ENCODE measurements at places on chromosomes 12 and 14.

DNA sequence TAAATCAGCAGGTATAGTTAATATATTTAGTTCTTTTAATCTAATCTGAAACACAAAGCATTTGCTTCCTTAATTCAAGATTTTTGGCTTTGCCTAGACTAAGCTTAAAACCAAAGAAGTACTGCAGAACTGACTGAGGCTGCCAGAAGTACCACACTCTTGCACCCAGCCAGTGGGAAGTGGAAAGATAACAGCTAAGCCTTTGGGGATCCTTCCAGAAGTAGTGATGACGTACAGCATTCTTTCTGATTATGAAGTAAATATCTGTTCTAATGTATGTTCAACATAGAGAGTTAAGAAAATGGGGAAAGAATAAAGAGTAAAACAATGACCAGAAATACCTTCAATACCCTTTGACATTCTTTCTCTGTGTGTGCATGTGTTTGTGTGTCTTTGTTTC lies 19.3 kb downstream of the NTF3 start:
- DNase-seq: no peak

- DNase-seq: no peak
These were observed 97.9 kb upstream of the BBS10 start for GRCh38 chr12:76446090-76446489.

DNA sequence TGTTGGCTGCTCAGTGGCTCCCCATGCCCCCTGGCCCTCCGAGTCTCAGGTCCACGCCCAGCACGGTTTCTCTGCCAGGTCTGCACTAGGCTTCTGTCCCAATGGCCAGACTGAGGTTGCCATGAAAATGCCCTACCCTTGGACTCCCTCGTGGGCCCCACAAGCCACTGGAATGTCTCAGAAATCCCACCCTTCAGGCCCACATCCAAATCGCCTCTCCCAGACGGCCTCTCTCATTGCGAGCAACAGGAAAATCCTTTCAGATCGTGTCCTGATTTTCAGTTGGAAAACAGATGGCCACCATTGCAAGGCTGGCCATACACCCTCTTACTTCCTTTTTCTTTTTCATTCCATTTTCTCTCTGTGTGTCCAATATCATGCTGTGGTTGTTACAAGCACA lies 77.3 kb downstream of the IRF2BPL start:
- no peak for DNase-seq

GRCh38 chr12:94095618-94096017 lies 52.8 kb upstream of the PLXNC1 start:
- no peak for DNase-seq

GRCh38 chr12:29565727-29566126 lies 68.2 kb upstream of the OVCH1 start:
- DNase-seq: no peak

DNA sequence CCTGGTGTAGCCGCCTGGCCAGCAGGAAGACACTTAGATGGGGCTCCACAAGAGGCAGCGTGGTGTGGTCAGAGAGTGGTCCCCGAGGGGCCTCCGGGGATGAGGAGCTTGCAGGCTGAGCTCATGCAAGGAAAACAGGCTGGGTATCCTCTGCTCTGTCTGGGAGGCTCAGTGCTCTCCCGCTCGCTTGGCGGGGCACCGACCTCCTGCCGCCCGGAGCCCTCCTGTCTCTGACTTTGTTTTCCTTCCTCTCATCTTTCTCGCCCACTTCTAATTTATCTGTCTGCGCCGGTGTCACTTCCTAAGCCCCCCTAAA lies 31.3 kb upstream of the DLK1 start:
- no peak for DNase-seq

- DNase-seq: no peak
These were observed 276.2 kb downstream of the EMP1 start for GRCh38 chr12:13472690-13473089.

- no peak for DNase-seq
These were observed 50.8 kb downstream of the DGLUCY start for GRCh38 chr14:91164676-91165075.

GRCh38 chr14:65160091-65160490 lies 57.8 kb upstream of the MAX start:
- DNase-seq: no peak

DNA sequence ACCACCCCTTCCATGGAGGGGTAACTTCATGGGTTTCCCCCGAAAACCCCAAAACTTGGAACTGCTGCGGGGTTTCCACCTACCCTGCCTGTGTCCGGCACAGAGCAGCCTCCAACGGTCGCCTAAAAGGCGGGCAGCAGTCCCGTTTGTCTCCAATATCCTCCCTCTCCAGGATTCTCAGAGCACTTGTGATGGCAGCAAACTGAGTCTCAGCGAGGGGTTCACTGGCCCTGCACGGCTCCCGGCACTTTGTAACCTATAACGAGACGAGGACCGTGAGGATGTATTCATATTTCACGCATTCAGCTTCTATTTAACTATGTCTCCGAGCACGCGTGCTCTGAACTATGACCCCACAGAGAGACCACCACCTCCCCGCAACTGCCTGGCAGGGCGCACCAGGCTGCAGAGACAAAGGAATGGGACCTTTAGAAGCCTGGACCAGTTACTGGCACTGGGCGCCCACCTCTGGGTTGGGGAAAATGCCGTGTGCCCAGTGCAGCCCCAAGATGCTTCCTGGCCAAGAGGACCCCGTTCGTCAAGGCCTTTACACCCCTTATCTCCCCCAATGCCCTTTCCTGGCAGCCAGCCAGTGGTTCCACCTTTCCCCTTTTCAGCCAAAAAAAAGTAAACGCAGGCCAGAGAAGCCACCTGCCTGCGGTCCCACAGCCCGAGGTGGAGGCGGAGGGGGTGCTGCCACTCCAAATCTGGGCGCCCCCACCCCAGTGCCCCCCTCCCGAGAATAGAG lies 173.1 kb upstream of the RTL1 start:
- no peak for DNase-seq

DNA sequence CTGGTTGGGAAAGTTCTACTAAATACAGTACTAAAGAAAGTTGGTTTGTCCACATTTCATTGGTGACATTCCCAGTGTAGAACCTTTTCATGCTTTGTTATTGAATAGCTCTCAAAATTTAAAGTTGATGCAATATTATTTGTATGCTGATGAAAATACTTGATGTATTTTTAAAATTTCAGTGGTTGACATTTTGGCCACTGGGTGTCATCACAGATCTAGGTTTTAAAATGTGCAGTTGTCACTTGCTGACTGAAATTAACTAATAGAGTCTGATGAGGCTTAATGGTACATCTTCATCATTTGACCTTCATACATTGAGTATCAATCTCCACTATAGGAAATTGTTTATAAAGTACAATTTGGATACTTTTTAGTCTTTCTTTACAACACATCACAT lies 37.1 kb downstream of the CMAS start:
- DNase-seq: peak; percentile 41

- no peak for DNase-seq
These were observed 164.3 kb upstream of the PDZRN4 start for GRCh38 chr12:41023836-41024235.

DNA sequence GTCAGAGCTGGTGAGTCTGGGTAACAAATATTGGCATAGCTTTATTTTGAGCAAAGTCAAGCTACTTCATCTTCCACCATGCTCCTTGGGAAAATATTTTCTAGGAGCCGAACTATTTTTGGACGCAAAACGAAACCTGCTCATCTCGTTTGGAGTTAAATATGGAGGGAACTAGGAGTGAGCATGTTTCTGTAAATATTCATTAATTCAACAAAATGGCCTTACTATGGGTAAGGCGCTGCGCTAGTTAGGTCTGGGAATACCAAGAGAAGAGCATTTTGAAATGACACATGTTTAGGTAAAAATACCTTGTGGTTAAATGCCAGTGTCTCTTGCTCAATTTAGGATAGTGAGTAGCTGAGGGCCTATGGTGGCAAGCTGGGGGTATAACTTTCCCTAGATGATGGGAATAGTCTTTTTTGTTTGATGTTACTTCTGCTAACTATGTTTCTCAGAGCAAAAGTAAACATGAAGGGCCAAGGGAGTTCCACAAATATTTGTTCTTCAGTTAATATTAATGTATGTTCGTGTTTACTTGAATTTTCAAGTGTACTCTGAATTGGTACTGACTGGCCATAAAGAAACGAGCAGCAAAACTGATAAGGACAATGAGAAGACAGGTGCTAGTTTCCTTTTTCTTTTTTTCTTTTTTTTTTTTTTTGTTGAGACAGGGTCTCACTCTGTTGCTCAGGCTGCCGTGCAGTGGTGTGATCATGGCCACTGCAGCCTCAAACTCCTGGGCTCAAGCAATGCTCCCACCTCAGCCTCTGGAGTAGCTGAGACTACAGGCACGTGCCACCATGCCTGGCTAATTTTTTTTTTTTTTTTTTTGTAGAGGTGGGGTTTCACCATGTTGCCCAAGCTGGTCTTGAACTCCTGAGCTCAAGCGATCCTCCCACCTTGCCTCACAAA lies 77.7 kb downstream of the MAP1LC3B2 start:
- no peak for DNase-seq

DNA sequence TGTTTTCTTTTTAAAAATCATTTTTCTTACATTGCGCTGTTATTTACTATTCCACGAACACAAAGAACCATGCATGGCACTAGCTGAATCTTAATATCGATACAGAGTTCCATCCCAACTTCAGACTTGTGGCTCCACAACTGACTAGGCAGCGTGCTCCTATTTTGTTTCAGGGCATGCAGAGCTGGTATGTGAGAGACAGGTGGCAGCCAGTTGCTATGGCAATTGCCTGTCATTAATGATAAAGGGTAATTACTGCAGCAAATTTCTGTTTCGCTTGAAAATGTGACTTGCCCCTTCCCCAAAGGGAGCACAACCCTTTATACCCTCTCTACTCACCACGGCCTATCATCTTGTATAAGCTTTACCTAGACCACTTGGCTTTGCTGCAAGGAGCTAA lies 113.1 kb upstream of the G2E3 start:
- DNase-seq: no peak

DNA sequence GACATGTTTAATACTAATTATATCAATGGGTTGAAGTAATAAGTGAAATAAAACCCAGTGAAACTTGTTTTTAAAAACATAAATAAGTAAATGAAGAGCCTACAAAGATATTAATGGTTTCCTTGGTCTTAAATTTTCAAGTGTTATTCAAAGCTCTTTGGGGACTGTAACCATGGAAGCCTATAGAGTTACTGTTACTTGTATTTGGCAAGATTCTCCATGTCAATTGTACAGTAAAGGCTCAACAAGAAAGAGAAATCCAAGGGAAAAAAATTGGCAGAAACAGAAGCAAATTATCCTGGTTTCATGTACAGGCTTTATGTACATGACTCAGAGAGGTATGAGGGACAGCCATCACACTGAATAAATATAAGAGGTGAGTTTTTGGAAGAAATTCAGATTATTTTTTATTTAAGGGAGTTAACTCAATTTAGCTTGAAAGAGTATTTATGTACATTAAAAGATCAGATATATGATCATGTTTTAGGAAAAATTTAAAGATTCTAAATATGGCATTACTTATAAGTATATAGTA lies 151.1 kb upstream of the HMGA2 start:
- no peak for DNase-seq

DNA sequence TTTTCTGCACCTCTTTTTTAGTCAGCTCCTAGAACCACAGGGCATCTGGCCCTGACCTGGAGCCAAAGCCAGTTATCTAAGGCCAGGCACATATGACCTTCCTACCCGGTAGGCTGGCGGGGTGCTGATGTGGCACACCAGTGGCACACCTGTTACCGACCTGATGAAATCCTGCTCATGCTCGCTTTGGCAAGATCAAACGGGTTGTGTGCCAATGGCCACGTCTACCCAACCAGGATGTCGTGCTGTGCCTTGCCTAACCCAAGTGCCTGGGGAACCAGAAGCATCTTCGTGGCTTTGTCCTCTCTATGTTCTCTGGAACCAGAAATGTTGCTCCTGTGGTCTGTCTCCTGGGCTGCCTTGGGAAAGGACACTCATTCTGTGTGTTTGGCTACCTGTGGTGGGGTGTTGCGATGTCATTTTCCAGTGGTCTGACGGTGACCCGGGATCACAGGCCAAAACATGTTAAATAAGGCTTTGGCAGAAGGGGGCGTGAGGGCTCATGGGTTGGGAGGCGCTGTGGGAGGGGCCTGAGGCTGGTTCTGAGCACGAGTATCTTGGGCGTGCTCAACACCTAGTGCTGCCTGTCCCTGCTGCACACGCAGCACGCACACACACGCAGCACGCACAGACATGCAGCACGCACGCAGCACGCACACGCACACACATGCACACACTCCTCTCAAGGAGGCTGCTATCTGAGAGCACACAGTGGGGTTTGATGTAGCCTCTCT lies 27.9 kb downstream of the CCNK start:
- DNase-seq: no peak

DNA sequence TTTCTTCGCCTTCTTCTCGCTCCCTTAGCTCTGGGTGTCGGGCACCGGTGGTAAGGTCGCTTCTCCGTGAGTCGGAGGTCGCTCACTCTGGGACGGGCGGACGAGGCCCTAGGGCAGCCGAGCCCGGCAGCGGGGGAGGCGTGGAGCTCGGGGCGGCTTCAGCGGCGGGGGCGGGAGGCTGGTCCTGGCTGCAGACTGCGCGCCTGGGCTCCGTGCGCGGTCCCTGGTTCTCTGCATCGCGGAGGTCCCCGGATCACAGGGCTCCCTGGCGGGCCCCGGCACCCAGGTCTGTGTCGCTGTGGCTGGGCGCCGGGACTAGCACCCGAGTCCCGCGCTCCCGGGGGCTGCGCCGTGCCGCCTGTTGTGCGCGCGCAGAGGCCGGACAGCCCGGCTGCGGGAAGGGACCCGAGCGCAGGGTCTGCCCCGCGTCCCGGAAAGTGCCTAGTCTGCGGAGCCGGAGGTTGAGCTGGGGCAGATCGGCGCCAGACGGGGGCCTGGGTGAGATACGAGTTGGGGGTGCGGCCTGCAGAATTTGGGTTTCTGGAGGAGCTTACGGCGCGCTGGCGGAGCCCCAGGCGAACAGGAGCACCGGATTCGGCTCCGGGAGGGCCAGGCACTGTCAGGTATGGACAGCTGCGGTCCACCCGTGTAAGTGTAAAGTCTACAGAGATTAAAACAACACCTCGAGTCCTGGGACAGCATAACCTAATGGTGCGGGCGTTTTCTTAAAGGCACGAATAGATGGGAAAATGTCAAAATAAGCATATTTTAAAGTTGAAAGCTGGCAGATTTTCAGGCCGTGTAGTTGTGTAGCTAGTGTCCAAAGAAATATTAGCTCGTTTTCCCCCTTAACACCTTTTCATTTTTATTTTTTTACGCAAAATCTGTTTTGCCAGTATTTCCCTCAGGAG lies 713 bp downstream of the FRMD6 start:
- DNase-seq: peak; percentile 17

Measured in CD4-positive, alpha-beta T cell treated with Interleukin-6 at 100 ng/mL for 8 hours (primary cell).